ENCODE measurements at places on chromosomes 2 and 18. TPM values are rescaled to one million over a fixed set of nuclear protein-coding genes. Genes with fewer than 3 reads are reported as not detected.

- no peak overlapping the region for H3K27ac ChIP-seq
- H3K36me3 ChIP-seq = no peaks in the 10 kb centered on the region
- DNase-seq = no peak
These were observed 2041.4 kb upstream of the LRRTM1 start for GRCh38 chr2:82345910-82346309.

DNA sequence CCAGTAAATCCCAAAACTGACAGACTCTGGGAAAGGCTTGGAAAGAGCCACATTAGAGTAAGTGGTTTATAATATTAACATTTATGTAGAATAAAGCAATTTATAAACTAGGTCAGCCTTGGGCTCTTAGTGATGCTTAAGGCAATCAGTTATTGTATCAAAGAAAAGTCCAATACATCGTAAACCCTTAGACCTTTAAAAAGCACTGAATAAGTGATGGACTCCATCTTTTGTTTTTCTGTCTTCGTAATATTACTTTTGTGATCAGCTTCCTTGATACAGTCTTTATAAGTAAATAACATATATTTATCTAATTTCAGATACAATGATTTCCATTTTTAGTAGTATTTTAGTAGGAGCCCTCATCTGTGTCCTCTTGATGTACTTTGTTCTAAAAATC, 28.7 kb downstream of the DDX1 start:
- peaks cover 2% of the 10 kb centered on the region for H3K4me1 ChIP-seq
- no peaks in the 10 kb centered on the region for H3K27me3 ChIP-seq
- no peak for DNase-seq
- peaks cover 10% of the 10 kb centered on the region for H3K36me3 ChIP-seq

GRCh38 chr2:234457421-234457820, 39.5 kb downstream of the ARL4C start:
- no peak for DNase-seq
- H3K4me3 ChIP-seq = no peak overlapping the region
- peaks cover 4% of the 10 kb centered on the region for H3K36me3 ChIP-seq
- no peaks in the 10 kb centered on the region for H3K27me3 ChIP-seq

- no peak overlapping the region for H3K4me3 ChIP-seq
- DNase-seq = no peak
- peaks cover 2% of the 10 kb centered on the region for H3K4me1 ChIP-seq
- no peaks in the 10 kb centered on the region for H3K27me3 ChIP-seq
These were observed 198.1 kb upstream of the NRP2 start for GRCh38 chr2:205484215-205484614.

DNA sequence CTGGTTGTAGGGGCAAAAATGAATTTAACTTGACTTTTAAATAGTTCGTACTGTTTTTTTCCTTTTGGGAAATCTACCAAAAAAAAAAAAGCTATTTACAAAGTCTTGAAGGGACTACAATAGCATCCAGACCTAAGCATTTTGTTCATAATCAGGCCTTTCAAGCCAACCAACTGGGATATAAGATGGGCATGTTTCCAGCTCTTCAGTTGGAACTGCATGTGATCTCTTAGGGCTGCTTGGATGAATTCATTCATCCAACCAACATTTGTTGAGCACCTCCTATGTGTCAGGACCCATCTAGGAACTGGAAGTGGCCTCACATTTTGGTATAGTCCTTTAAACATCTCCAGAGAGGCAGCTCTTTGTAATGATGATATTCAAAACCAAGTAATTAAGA, 98.6 kb downstream of the AAK1 start:
- DNase-seq = no peak
- peaks cover 8% of the 10 kb centered on the region for H3K36me3 ChIP-seq

DNA sequence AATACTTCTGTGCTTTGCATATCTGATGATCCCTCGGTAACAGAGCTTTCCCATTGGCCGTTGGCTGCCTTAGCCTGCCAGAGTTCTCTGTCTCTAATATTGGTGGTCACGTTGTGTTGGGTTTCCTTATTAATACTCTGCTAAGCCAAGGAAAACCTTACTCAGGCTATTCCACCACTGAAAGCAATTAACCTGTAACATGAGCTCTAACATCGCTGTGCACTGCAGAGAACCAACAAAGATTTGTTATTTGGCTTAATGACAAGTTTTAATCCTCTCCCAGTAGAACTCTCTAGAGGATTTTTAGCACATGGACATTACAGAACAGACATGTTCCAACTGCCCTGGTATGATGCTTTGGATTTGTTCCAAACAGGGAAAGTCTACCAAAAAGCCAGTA, 825.9 kb upstream of the POU3F3 start:
- H3K4me1 ChIP-seq = no peaks in the 10 kb centered on the region
- no peak overlapping the region for H3K27ac ChIP-seq
- no peak overlapping the region for H3K4me3 ChIP-seq
- H3K36me3 ChIP-seq = no peaks in the 10 kb centered on the region
- no peaks in the 10 kb centered on the region for H3K27me3 ChIP-seq
- DNase-seq = no peak

- H3K27me3 ChIP-seq = no peaks in the 10 kb centered on the region
- no peak for DNase-seq
- peaks cover 6% of the 10 kb centered on the region for H3K4me1 ChIP-seq
These were observed 14.9 kb downstream of the ERFE start for GRCh38 chr2:238173692-238174091.

GRCh38 chr2:218406949-218407618, 7.4 kb downstream of the CTDSP1 start:
- peak overlapping the region; percentile 97 for H3K27ac ChIP-seq
- no peaks in the 10 kb centered on the region for H3K36me3 ChIP-seq
- peak overlapping the region; percentile 92 for H3K4me3 ChIP-seq
- H3K27me3 ChIP-seq = no peaks in the 10 kb centered on the region

DNA sequence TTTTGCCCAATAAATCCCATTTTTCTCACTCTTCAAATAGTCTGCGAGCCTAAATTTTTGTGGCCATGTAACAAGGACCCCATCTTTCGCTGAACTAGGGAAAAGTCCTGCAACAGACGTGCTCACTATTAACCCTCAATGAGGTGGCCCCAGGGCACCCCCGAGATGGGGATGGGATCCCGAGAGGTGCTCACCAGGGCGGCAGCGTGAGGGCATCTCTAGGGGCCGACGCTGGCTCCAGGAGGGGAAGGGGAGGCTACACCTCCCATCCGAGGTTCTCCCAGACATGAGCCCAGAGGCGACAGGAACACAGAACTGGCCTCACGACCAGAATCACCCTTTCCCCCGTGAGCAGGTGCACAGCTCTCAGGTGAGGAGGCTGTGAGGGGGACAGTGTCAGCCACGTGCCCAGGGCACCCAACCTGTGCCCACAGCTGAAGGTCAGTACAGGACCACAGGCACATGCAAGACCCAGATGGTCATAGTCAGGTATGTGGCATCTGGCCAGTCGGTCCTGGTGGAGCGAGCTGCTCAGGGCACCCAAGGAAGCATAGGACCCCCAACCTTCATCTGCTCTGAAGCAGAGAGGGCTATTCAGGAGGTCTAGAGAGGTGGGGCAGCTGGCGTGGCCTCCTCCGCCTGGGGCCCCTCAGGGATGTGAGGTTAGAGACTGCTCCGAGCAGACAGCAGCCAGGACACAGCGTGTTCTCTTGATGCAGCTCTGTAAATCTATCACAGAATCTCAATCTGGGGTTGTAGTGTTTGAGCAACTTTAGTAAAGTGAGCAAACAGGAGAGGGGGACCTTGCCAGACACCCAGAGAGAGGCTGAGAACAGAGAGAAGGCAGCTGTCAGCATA, 62.8 kb downstream of the PXDN start:
- H3K36me3 ChIP-seq = peaks cover 2% of the 10 kb centered on the region
- H3K27ac ChIP-seq = no peak overlapping the region
- DNase-seq = no peak
- H3K4me1 ChIP-seq = peaks cover 3% of the 10 kb centered on the region
- H3K4me3 ChIP-seq = no peak overlapping the region

- H3K27ac ChIP-seq = no peak overlapping the region
- H3K27me3 ChIP-seq = no peaks in the 10 kb centered on the region
- H3K4me1 ChIP-seq = peaks cover 2% of the 10 kb centered on the region
- H3K36me3 ChIP-seq = peaks cover 2% of the 10 kb centered on the region
These were observed 549.0 kb upstream of the ID2 start for GRCh38 chr2:8132879-8133278.

GRCh38 chr2:240947607-240948006, 41.5 kb downstream of the CROCC2 start:
- H3K4me3 ChIP-seq = no peak overlapping the region
- H3K27me3 ChIP-seq = peaks cover 8% of the 10 kb centered on the region
- no peak for DNase-seq
- H3K4me1 ChIP-seq = peaks cover 4% of the 10 kb centered on the region
- H3K36me3 ChIP-seq = peaks cover 2% of the 10 kb centered on the region

- no peak overlapping the region for H3K27ac ChIP-seq
- no peaks in the 10 kb centered on the region for H3K4me1 ChIP-seq
- no peaks in the 10 kb centered on the region for H3K27me3 ChIP-seq
- no peak for DNase-seq
- no peaks in the 10 kb centered on the region for H3K36me3 ChIP-seq
- no peak overlapping the region for H3K4me3 ChIP-seq
These were observed 245.8 kb downstream of the SOX11 start for GRCh38 chr2:5937851-5938565.

- H3K27ac ChIP-seq = no peak overlapping the region
- H3K27me3 ChIP-seq = peaks cover 37% of the 10 kb centered on the region
- H3K4me3 ChIP-seq = no peak overlapping the region
These were observed 155.0 kb downstream of the TTC32 start for GRCh38 chr2:19746611-19747309.

- no peak overlapping the region for H3K27ac ChIP-seq
- H3K36me3 ChIP-seq = no peaks in the 10 kb centered on the region
- no peak for DNase-seq
- H3K4me1 ChIP-seq = no peaks in the 10 kb centered on the region
These were observed 428.8 kb downstream of the ZNF521 start for GRCh38 chr18:24923138-24923537.

DNA sequence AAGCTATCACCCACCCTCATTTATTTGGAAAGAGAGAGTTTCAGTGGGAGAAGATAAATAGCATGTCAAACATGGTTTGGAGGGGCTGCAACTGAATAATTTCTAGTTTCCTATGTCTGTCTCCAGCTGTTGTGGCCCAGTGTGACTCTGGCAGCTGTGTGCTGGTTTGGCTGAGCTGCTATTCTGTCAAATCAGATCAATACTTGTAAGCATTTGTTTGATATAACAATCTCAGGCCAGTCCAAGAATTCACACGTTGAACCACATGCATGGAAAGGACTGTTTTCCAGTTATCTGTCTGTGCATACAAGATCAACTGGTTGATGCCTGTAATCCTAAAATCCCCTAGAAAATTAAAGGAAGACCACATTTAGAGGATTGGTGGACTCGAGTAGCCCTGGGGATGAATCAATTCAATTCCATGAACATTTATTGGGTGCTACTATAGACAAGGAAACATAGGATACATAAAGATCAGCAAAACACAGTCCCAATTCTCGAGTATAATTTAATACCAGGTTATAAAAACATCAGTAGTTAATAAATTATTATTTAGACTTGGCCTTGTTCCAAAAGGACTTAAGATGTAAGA, 209.0 kb upstream of the PARD3B start:
- peaks cover 63% of the 10 kb centered on the region for H3K27me3 ChIP-seq
- no peak overlapping the region for H3K27ac ChIP-seq
- no peak for DNase-seq
- H3K36me3 ChIP-seq = no peaks in the 10 kb centered on the region
- peaks cover 2% of the 10 kb centered on the region for H3K4me1 ChIP-seq

DNA sequence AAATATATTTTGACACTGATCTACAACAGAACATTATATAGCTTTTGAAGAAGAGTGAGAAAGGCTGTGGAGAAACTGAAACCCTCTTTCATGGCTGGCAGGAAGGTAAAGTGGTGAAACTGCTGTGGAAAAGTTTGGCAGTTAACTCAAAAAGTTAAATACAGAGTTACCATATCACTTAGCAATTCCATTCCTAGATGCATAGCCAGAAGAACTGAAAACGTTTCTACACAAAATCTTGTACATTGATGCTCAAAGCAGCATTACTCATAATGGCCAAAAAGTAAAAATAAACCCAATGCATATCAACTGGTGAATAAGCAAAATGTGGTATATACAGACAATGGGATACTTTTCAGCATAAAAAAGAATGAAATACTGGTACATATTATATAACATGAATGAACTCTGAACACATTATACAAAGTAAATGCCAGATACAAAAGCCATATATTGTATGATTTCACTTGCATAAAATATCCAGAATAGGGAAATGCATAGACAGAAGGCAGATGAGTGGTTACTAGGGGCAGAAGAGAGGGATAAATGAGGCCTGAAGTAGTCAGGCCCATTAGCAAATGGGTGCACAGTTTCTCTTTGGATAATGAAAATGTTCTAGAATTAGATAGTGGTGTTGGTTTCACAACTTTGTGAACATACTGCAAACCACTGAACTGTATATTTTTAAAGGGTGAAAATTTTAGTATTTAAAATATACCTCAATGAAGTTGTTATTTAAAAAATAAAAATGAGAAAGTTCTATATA, 114.3 kb downstream of the DYM start:
- H3K27me3 ChIP-seq = no peaks in the 10 kb centered on the region
- no peak overlapping the region for H3K27ac ChIP-seq
- H3K4me3 ChIP-seq = no peak overlapping the region
- peaks cover 5% of the 10 kb centered on the region for H3K36me3 ChIP-seq
- peaks cover 12% of the 10 kb centered on the region for H3K4me1 ChIP-seq

- H3K4me3 ChIP-seq = no peak overlapping the region
- no peak overlapping the region for H3K27ac ChIP-seq
- no peaks in the 10 kb centered on the region for H3K4me1 ChIP-seq
- no peaks in the 10 kb centered on the region for H3K36me3 ChIP-seq
- H3K27me3 ChIP-seq = peaks cover 36% of the 10 kb centered on the region
These were observed 50.0 kb upstream of the FAHD2A start for GRCh38 chr2:95352310-95353054.

DNA sequence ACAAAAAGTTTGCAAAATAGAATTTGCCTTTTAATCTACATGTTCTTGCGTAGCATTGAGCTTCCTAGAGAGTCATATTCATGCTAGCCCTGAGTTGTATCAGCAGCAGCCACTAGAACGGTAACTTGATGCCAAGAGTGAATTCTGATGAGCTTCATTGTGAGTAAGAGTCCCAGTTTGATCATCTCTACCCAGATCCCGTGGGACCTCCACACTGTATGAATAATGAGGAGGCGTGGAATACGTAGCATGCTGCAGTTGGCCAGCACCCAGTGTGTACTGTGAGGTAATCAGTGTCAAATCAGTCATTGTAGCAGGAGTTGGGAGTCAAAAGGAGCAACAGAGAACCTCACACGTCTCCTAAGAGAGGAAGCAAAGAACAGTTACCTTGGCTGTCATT, 197.9 kb downstream of the NEDD4L start:
- H3K4me1 ChIP-seq = no peaks in the 10 kb centered on the region
- H3K27me3 ChIP-seq = no peaks in the 10 kb centered on the region
- H3K36me3 ChIP-seq = no peaks in the 10 kb centered on the region
- DNase-seq = no peak

DNA sequence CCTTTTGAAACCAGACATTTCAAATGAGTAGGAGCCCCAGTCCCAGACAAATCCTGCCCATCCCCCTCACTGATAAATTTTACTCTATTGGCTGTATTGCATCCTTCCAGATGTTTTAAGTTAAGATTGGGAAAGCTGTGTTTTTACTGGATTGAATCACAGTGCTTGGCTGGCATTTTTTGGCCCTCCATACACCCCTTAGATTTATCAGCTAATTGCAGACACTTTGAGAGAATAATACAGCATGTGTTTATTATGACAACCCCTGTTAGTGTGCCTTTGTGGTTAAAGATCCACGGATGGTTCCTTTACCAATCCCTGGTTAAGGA, 74.9 kb downstream of the ANTXR1 start:
- H3K4me3 ChIP-seq = no peak overlapping the region
- DNase-seq = no peak
- H3K36me3 ChIP-seq = peaks cover 3% of the 10 kb centered on the region
- no peak overlapping the region for H3K27ac ChIP-seq

BBS5 gene
- total RNA-seq = 2.9 TPM

HMSD gene
- not detected for total RNA-seq

ATP8B1 gene
- total RNA-seq = not detected

STAT4 gene
- total RNA-seq = 117 TPM

TMEM247 gene
- total RNA-seq = not detected

HOXD11 gene
- not detected for total RNA-seq

REG3G gene
- not detected for total RNA-seq

All from T-helper 17 cell (primary cell).